ENCODE measurements at places on chromosomes 13 and 19.

GRCh38 chr13:110070046-110070445 lies 236.9 kb downstream of the COL4A1 start:
- DNase-seq: no peak

DNA sequence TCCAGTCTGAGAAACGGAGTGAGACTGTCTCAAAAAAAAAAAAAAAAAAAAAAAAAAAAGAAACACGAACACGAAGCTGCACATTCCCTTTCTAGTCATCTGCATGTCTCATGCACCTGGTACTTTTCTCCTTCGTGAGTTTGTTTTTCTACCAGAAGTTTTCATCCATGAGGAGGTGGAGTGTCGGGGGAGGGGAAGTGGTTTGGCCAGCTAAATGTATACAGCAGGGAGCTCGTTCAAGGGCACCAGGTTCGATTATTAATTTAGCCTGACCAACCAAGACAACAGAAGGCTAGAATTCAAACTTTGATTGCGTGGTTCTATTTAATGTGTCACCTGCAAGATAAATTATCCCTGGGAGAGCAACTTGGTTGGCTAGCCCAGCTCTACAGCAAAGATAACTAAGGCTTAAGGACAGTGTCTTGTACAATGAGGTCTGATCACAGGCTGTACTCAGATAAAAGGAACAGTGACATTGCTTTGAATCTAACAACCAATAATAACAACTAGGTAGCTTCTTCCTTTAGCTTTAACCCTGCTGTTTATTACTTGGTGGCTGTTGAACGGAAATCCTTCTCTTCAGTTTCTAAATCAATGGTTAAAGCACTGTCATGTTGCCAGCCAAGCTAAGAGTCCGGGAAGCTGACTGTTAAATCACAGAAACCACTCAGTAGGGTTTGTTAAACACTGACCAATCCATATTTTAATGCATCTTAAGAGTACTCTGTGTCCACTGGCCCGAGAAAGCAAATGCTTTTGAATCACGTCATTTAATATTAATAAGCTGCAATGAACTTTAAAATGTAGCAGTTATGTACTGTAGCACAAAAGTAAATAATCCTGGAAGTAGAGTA lies 98.4 kb upstream of the STARD13 start:
- no peak for DNase-seq

DNA sequence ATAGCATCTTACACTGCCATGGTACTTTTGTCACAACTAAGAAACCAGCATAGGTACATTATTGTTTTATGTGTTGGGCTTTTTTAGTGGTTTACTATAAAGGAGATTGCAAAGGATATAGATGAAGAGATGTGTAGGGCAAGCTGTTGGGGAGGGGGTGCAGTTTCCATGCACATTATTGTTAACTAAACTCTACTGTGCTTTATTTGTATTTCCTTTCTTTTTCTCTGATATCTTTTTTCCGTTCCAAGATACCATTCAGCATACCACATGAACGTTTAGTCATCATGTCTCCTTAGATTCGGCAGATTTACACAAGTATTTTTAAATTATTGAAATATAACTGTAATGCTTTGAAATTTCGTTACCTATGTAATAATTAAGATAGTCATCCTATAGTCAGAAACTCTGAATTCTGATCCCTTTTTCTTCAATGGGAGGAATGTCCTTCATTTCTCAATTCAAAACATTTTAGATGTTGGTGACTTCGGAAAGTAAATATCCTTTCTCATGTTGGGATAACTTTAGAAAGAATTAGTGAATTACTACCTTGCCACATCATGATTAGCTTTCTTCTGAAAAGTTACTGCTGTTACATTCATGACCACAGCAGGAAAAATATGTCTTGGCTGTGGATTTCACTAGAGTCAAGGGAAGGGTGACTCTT lies 82.8 kb downstream of the FRY start:
- no peak for DNase-seq

DNA sequence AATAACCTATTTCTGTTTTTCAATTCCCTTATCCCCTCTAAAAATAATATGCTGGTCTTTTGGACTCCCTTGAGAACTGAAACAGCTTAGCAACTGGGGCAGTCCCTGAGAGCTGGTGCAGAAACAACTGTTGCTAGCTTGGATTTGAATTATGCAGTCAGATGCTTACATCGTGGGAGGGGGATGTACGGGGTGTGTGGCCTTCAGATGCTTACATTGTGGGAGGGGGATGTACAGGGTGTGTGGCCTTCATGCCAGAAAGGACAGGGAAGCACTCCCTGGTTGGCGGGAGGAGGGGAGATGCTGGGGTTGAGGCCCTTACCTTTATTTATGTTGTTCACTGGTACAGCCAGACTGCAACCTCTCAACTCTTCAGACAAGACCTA lies 25.6 kb downstream of the LRCH1 start:
- no peak for DNase-seq

- no peak for DNase-seq
These were observed 40.4 kb downstream of the ZNF146 start for GRCh38 chr19:36255316-36255715.

DNA sequence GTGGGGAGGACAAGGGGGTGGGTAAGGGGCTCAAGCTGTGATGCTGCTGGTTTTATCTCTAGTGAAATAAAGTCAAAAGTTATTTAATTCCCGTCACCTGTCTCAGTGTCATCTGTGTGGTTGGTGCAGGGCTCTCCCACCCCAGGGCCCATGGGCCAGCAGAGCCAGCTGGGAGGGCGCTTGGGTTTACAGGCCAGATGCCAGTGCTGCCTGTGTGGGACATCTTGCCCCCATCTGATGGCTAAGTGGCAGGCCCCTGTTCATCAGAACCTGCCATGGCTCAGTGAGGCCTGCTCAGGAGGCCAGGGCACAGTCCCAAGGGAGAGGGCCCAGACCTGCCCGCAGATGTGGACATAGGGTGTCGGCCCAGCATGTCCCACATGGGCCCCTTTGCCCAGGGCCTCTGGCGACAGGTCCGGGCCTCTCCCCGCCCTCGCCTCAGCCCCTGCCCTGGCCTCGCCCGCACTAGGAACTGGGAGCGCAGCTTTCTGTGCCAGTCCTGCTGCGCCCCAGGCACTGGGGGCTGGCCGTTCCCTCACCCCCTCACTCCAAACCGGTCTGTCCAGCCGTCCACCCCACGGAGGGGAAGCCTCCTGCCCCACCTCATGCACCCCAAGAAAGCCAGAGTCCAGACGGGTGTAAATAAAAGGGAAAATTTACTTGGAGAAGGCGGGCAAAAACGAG lies 5.3 kb downstream of the ZNF296 start:
- DNase-seq: no peak

- no peak for DNase-seq
These were observed 119.2 kb downstream of the FRY start for GRCh38 chr13:32150794-32151193.

DNA sequence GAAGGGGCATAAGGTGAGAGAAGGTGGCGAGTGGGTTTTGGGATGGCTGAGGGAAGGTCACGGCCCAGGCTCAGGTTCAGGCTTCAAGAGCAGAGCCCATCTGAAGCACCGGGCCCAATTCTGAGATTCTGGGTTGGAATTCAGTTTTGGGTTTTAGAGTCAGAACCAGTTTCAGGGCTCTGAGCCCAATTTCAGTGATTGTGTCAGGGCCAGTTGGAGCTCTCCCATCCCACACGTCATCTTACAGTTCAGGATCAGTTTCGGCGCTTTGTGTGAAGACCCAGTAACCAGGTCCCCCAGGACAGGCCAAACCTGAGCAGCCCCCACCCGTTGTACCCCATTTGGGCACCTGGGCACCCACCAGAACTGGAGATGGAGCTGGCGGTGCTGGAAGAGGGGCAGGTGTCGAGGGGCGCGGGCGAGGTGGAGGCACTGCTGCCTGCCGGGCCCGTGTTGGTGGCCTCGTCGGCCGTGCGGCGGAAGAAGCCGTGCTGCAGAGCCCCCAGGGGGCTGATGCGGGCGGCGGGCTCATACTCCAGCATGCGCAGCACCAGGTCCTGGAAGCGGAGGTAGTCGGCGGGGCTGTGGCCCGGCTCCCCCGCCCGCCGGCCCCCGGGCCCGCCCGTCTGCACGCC lies 7.5 kb downstream of the DYRK1B start:
- DNase-seq: no peak

DNA sequence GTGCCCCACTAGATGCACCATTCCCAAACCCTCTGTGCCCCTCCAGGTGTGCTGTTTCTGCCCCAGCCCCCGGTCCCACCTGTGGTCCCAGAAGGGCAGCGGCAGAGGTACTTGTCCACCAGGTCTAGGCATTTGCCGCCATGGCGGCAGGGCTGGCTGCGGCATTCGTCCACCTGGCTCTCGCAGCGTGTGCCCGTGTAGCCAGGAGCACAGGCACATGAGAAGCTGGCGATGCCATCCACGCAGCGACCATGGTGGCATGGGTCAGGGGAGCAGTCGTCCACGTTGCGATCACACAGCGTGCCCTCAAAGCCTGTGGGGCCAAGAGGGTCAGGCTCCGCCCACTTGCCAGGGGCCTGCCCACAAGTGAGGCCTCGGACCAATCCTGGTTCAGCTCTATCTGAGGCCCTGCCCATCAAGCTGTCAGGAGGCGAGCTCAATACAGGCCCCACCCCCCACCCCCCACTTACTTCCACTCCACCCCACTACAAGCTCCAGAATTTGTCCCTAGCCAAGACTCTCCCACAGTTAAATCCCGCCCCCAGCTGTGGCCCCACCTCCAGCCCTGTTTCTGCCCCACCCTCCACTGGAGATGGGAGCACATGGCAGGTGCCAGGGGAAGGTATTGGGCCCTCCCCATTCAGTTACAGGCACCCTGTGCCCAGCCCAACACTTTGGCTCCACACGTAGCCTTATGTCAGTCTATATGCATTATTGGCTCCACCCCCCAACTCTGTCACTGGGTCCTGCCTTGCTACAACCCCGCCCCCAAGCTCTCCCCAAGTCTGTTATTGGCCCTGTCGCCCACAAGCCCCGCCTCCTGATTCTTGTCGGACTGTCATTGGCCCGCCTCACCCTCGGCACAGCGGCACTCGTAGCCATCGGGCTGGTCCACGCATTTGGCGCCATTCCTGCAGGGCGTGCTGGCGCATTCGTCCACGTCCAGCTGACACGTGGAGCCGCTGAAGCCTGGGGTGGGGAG lies 13.5 kb downstream of the NOTCH3 start:
- DNase-seq: no peak

DNA sequence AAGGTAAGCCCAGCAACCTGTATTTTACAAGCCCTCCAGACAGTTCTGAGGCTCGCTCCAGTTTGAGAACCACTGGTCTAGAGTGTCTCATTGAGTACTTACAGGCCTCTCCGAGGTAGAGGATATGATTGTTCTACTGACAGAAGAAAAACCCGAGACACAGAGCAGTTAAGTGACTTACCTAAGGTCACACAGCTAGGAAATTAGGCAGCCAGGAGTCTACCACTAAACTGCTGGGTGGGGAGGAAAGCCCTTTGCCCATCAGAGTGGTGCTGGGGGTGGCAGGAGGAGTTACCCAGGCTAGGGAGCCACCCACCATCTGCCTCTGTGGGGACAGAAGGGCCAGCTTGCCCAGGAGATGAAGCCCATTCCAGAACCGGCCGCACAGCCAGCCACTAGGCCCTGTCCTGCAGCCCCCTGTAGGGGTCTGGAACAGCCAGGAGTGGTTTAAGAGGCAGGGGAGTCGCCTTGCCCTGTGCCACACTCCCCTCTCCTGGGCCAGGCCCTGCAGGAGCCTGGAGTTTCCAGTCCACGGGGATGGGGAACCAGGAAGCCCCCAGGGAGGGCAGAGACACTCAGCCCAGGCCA lies 703 bp downstream of the RASGRP4 start:
- DNase-seq: no peak

DNA sequence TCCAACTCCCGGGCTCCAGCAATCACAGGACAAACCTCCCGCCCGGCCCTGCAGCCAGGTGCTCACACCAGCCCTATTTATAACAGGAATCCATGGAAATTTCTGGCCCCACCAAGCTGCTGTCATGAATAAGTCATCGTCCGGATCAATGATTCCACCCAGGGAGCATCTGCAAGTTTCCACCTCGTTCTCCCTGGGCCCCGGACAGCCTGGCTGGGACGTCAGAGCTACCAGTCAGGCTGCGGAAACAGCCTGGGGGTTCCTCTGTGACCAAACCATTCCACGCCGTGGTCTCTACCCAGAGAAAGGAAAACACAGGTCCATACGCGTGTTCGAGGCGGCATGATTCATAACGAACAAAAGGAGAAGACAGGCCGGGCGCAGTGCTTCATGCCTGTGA lies 20.7 kb upstream of the PTBP1 start:
- no peak for DNase-seq

- no peak for DNase-seq
These were observed 34.3 kb downstream of the ATP4B start for GRCh38 chr13:113623491-113624234.

- no peak for DNase-seq
These were observed 44.6 kb downstream of the ANKRD27 start for GRCh38 chr19:32630338-32630737.

- DNase-seq: no peak
These were observed 949 bp downstream of the RAB3A start for GRCh38 chr19:18202778-18203407.

- no peak for DNase-seq
These were observed 41.2 kb downstream of the STARD13 start for GRCh38 chr13:33244210-33244906.

DNA sequence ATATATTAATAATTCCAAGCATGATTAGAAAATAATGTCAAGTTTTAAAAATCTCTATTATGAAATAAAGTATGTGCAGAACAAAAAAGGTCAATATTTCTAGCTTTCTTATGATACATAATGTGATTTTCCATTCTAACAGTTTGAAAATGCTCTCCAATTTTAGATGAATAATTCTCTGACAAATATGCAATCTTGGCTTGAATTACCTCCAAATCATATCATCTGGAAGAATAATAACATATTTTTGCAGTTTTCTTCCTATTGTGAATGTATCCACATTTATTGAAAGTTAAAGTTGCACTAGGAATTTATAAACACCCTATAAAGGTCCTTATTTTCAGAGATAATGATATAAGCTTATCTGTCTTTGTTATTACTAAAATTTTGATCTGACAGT lies 548.5 kb upstream of the SLC10A2 start:
- DNase-seq: no peak

DNA sequence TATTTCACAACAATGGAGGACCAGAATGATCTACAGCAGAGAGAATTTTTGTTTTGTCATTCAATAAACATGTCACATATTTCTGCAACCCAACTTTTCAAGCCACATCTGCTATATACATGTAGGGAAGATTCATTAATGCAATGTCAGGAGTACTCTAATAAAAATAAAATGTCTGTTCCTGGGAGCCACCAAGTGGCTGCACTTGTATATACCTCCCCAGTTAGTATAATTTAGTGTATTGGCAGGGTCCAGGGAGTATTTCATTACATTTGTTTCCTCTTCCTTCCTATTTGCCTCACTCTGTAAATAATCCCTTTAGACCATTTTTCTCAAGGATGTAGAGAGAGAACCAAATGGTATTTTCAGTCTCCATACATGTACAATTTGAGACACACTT lies 1169.0 kb downstream of the DIAPH3 start:
- no peak for DNase-seq

- DNase-seq: peak; percentile 21
These were observed 33.5 kb downstream of the FAM216B start for GRCh38 chr13:42814868-42815267.

GRCh38 chr13:106858903-106859532 lies 291.1 kb upstream of the ARGLU1 start:
- no peak for DNase-seq

GRCh38 chr13:113973218-113974164 lies at the start of gene C13orf46:
Gene C13orf46 (minus strand): TSS chr13:113974076. CDS start chr13:113973997, 79 bp downstream.
- no peak for DNase-seq

GRCh38 chr19:46624958-46625661 lies at the start of gene PTGIR:
Gene PTGIR (minus strand): TSS chr19:46625089. CDS start chr19:46624225, 864 bp downstream.
- no peak for DNase-seq
